ENCODE measurements at places on chromosomes 2 and 18. TPM values are rescaled to one million over a fixed set of nuclear protein-coding genes. Genes with fewer than 3 reads are reported as not detected.

- no peak for DNase-seq
These were observed 42.9 kb upstream of the MCFD2 start for GRCh38 chr2:46958431-46959017.

DNA sequence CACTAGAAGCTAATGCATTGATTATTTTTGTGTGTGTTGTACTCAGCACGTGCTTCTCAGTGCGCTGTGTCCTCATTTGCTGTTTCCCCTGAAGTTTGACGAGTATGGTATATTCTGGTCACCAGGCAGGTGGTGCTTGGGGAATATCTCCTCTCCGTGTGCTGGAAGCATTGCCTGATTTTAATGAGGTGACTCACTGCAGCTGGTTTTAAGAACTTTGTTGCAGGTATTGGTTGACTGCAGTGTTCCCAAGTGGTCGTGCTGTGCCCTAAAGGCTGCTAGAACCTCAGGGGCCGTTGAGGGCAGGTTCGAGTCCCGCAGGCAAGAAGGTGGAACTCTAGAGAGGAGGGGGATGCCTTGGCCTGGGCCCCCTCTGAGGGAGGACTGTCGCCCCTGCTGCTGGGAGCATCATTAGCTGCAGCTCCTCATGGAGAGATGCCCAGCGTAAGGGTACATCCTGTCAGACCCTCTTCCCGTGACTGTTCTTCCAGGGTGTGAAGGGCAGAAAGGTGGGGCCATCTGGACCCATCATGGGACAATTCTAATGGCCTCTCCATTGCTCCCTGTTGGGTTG, 82.6 kb downstream of the AGAP1 start:
- peak; percentile 21 for DNase-seq

DNA sequence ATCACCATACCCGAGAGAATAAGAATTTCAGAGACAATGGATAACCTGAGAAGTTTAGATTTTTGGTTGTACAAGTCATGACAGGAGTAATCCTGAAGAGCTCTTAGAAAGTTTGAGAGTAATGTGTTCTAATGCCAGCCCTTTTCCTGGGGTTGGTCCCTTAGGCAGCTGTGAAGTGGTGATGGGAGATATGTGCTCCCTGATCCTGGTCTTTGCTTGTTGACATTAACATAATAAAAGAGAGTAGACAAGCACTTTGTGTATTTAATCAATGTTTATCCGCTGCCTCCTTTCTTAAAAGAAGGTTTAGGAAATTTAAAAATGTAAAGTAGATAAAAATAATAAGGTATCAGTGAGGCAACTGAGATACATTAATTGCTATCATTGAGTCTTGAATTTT, 13.8 kb upstream of the DSC3 start:
- no peak for DNase-seq

DNA sequence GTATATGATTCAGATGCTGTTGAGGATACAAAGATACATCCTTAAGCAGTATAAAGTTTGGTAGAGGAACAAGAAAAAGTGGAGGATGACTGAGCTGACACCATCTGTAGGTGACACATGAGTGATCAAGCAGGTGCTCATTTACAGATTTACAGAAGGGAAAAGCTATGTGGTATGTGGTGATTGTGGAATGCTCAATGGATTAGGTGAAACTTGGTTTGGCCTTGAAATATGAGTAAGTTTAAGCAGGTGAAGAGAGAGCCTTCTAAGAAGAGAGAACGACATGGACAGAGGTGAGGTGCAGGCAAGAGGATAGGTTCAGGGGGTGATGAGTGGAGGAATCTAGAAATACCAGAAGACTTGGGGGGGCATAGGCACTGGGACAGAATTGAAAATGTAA, 5.9 kb downstream of the ASXL3 start:
- no peak for DNase-seq

DNA sequence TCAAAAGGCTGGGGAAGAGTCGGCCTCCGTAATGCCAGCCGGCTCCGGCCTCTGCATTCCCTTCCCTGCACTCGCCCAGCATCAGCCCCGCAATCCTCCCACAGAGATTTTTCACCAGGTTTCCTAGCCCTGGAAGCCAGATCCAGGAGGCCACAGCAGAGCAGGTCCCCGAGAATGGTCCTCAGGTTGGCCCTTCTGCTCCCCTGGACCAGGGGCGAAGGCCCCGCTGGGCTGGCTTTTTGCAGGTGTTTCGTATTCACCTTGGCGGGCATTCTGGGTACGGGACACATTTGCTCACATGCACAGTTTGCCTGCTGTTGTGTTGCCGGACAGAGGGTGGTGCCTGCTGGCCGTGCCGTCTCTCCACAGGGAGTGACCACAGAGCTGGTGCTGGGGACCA, 309.5 kb downstream of the NDUFA10 start:
- no peak for DNase-seq

DNA sequence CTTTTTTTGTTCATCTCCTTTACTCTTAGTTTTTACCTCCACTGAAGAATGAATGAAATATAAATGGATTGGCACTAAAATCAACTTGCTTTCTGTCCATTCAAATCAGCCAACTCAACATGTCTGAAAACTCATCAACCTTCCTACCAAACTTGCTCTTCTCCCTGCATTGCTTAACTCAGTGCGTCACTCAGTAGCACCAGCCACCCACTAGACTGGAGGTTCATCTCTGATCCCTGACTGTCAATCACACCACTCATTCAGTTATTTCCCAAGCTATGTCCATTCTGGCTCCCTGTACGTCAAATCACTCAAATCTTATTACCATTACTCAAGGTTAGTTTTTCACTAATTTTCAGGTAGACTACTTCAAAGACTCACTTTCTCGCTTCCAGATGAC, 75.2 kb upstream of the RBMS1 start:
- DNase-seq = no peak

HAAO gene
- total RNA-seq = 5.9 TPM

DNA sequence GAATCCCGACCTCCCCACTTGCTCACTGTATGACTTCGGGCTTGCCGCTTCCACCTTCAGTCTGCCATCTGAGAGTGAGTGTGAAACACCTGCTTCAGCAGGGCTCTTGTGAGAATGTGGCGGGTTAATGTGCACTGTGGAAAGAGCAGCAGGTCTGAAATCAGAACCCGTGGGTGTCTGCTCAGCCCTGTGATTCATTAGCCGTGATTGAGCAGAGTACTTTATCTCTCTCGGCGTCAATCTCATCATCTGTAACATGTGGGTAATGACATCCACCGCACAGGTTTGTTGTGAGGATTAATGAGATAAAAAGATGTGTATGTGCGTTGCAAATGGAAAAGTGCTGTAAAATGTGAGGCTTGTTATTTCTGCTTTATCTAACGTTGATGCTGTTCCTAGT, 128.6 kb downstream of the LRATD1 start:
- DNase-seq = no peak

GRCh38 chr2:104866883-104867812, 13.2 kb downstream of the POU3F3 start:
- peak; percentile 85 for DNase-seq

DNA sequence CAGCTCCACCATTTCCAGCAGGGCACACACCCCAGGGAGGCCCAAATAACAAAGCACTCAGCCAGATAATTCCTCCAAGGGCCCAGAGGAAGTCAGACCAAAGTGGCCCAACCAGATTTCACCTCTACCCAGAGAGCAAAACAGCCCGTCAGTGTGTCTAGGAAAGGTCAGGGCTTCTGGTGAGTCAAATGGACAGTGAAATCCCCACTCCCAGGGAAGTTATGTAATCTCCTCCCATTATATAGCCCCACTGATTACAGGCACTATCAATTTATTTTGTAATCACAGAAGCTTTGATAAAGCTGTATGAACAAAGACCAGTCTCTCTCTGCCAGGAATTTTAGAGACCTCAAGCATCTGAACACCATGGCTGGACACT, 4.0 kb downstream of the B4GALT6 start:
- no peak for DNase-seq

IGFBP5 gene
- 10.2 TPM for total RNA-seq

DNA sequence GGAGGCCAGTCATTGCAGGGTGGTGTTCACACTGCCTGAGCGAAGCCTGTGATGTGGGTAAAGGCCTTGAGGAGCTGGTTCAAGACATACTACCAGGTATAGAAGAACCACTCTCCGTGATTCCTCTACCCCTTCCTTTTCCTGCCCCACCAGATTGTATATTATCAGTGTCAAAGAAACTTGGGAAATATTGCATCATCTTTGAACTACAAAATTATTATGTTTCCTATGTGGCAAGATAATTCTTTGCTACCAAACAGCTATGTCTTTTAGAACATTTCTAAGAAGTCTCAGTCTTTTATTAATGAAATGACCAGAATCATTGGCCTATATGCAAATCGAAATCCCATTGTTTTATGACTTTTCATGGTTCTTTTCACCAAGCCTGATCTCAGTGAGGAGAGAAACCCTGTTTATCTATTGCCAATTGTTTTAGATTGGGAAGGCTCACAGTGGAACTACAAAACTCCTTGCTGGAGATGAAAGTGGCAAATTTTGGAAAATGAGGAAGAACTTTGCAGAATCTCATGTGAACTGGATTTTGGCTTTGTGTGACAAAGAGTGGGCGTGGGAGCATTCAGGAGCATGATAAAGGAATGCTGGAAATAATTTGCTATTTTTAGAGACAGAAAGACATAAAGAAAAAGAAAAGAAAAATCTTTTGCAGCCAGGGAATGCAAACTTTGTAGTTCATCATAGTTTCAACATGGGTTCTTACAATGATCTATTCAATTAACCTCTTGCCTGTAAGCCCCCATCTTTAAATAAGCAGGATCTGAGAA, 286.9 kb downstream of the INSIG2 start:
- no peak for DNase-seq

DNA sequence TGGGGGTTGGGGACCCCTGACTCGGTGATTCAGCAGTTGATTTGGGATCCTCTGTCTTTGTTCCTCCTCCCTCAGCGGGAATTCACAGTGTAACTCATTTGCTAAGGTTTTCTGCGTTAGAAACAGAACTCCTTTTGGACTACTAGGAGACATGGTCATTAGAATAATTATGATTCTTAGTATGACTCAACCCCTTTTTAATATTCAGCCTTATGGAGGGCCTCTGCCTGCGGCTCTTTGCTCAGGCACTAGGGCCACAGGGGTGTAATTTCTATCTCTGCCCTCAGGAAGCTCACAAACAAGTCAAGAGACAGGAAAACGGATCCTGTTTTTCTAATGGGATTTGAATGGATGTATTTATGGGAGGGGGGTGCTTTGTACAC, 117.4 kb downstream of the SPTBN1 start:
- no peak for DNase-seq

CCL20 gene
- not detected for total RNA-seq

DNA sequence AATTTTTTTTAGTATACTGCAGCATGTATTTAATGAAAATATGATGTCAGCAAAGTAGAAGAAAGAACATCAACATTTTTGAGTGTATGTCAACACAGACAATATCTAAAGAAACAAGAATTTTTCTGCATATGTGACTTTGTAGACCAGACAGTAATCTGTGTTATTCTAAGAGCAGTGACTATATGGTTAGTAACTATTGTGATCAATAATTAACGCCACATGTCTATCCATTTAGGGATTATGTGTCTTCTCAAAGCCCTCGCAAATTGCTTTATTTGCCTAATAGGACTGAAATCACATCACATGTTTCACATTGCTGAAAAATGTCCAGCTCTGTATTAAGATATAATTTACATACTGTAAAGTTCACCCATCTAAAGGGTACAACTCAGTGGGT, 107.8 kb downstream of the GFPT1 start:
- DNase-seq = no peak

- DNase-seq = no peak
These were observed 58.8 kb upstream of the HAAO start for GRCh38 chr2:42851186-42851585.

DNA sequence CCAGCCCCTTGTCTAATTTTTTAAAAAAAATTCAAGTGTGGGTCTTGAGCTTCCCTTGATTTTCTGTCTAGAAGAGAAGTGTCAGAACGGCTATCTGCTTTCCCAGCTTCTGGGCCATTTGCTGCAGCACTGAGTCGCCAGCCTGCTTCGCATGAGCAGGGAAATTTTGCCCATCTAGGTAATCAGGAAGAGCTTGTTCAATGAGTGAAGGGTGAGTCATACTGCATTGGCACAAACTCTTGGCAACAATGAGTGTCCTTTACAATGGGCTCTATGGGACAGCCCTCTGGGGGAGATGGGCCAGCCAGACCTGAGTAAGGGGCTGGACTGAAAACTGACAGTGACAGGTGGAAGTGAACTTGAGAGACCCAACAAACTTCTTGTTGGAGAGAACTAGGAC, 2.4 kb upstream of the RNF144A start:
- no peak for DNase-seq

- peak; percentile 90 for DNase-seq
These were observed at the start of gene GRB14 for GRCh38 chr2:164620873-164621763. Gene GRB14, minus strand, starts transcription at chr2:164621482. Its CDS starts 173 bp downstream, at chr2:164621309.

CCNT2 gene
- 30.1 TPM for total RNA-seq

DNA sequence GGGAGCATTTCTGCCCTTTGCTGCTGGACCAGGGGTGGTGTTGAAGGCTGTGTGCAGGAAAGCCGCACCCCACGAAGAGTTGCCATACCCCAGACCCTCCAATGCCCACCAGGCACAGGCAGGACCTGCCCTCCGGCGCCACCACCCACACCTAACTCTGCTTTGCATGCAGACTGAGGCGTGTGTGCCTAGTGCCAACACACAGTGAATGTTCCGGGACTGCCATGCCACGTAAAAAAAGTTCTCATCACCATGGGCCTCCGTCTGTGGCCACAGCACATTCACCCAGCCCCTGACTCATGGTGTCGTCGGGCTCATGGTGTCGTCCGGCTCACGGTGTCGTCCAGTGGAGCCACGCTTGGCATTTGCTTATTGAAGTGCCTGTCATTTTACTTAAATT, 184.9 kb upstream of the RAB6C start:
- DNase-seq = no peak

FKBP7 gene
- total RNA-seq = 9.8 TPM

GRCh38 chr2:23615216-23616020, 230.4 kb downstream of the KLHL29 start:
- DNase-seq = no peak

GIGYF2 gene
- 34.5 TPM for total RNA-seq

- no peak for DNase-seq
These were observed 4.3 kb upstream of the G6PC2 start for GRCh38 chr2:168896783-168897182.

DNA sequence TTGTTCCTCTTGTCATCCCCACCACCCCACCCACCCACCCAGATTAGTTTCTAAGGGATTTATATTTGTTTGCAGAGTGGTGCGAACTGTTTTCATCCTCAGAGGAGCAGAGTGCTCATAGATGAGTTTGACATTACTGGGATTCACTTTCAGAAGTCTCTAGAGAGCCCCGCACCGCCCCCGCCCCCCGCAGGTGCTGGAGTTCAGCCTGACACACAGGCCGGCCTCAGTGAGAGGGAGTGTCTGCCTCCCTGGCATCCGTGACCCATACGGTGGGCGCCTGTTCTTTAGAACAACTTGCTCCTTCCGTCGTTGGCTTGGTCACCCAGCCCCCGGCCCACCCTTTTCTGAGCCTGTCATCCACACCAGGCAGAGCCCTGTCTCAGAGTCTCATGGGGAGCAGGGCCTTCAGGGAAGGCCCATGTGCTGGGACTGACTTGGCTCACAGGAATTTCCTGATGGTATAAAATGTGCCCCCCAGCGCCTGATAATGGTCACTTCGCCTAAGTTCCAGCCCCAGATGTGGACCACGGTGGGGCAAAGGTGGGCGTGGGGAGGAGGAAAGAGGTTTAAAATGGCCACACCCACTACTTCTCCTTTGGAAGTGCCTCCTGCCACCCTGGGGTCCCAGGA, 44.3 kb downstream of the HPCAL1 start:
- peak; percentile 54 for DNase-seq

- DNase-seq = peak; percentile 80
These were observed 849 bp upstream of the CYP27C1 start for GRCh38 chr2:127220768-127221527.

All from H7 (cell line).